A673 (cell line): ENCODE measurements at places on chromosomes 7 and 10. TPM values are rescaled to one million over a fixed set of nuclear protein-coding genes. Genes with fewer than 3 reads are reported as not detected.

The RPEL1 gene
- not detected in 2 replicates for total RNA-seq

GRCh38 chr7:26429168-26429567 is 137.5 kb downstream of the SNX10 start:
- H3K27ac ChIP-seq: no peak overlapping the region
- H3K36me3 ChIP-seq: no peaks in the 10 kb centered on the region
- H3K4me3 ChIP-seq: no peak overlapping the region
- DNase-seq: no peak

The WASHC2A gene
- total RNA-seq: 33.1 and 33.6 TPM in 2 replicates

The SPDYE2 gene
- not detected in 2 replicates for total RNA-seq

DNA sequence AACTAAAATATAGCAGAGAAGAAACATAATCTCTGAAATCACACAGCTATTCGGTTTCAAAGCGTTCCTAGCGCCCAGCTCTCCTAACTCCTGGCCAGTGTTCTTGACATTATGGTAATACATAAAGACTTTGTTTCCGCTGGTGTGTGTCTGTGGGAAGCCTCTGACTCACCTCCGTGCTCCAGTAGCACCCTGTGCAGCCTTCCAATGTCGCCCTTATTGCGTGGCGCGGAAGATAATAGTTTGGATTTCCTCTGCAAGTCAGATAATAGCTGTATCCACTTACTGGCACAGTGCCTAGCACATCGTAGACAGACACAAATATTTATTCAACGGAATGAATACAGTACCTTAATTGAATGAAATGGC is 570 bp downstream of the BMS1 start:
- peak; percentile 73 for DNase-seq
- peak overlapping the region; percentile 91 for H3K27ac ChIP-seq
- H3K27me3 ChIP-seq: no peaks in the 10 kb centered on the region

GRCh38 chr10:63013755-63014154 is 119.4 kb upstream of the NRBF2 start:
- no peak overlapping the region for H3K27ac ChIP-seq
- H3K4me1 ChIP-seq: no peaks in the 10 kb centered on the region
- H3K4me3 ChIP-seq: no peak overlapping the region
- H3K27me3 ChIP-seq: no peaks in the 10 kb centered on the region
- no peak for DNase-seq

DNA sequence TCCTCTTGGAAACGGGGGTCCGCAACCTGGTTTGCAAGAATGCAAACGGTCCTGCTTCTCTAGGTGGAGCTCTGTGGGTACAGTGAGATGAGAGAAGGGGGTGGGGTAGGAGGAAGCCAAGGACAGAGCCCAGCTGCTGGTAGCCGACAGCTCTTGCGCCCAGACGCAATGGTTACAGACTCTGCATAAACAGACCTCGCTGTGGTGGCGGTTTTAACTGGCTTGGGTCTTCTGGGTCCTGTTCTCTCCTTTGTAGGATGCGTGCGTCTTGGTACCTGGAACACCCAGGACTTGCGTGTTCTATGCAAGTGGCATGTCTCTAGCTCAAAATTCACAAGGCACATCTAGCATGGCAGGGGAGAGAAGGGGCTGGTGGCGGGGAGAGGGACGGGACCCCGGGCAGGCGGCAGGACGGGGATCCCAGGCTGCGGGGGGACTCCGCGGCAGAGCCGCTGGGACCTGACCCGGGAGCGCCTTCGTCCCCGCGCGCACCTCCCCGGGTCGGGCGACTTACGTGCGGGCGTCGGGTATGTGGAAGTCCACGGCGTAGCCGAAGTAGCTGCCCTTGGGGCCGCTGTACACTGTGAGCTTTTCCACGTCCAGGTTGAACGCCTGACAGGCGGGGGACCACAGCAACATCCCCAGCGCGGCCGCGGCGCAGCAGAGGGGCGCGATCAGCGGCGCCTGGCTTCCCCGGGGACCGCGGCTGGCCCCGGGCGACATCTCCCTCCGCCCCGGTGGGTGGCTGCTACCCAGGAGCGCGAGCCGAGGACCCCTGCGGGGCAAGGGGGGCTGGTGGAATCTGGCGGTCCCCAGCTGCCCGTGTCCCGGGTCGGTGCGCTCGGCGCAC is 448 bp downstream of the ITGA8 start:
- no peaks in the 10 kb centered on the region for H3K36me3 ChIP-seq
- H3K27ac ChIP-seq: no peak overlapping the region
- peak overlapping the region; percentile 29 for H3K4me3 ChIP-seq
- H3K4me1 ChIP-seq: no peaks in the 10 kb centered on the region
- H3K27me3 ChIP-seq: peaks cover 76% of the 10 kb centered on the region
- peak; percentile 5 for DNase-seq

The MYO1G gene
- 0.17 and 0.20 TPM in 2 replicates for total RNA-seq

GRCh38 chr7:78662939-78663338 is 790.5 kb downstream of the MAGI2 start:
- no peak for DNase-seq
- no peaks in the 10 kb centered on the region for H3K36me3 ChIP-seq
- no peaks in the 10 kb centered on the region for H3K4me1 ChIP-seq
- H3K27me3 ChIP-seq: peaks cover 4% of the 10 kb centered on the region
- H3K27ac ChIP-seq: no peak overlapping the region

- peaks cover 8% of the 10 kb centered on the region for H3K27me3 ChIP-seq
- no peaks in the 10 kb centered on the region for H3K36me3 ChIP-seq
- no peaks in the 10 kb centered on the region for H3K4me1 ChIP-seq
- no peak overlapping the region for H3K4me3 ChIP-seq
Measured at GRCh38 chr7:135763261-135763660, 14.6 kb upstream of the FAM180A start.

- peak overlapping the region; percentile 77 for H3K4me3 ChIP-seq
- no peak overlapping the region for H3K27ac ChIP-seq
- H3K4me1 ChIP-seq: peaks cover 15% of the 10 kb centered on the region
- no peaks in the 10 kb centered on the region for H3K27me3 ChIP-seq
Measured at GRCh38 chr7:73622909-73623797, 1.2 kb downstream of the MLXIPL start.

DNA sequence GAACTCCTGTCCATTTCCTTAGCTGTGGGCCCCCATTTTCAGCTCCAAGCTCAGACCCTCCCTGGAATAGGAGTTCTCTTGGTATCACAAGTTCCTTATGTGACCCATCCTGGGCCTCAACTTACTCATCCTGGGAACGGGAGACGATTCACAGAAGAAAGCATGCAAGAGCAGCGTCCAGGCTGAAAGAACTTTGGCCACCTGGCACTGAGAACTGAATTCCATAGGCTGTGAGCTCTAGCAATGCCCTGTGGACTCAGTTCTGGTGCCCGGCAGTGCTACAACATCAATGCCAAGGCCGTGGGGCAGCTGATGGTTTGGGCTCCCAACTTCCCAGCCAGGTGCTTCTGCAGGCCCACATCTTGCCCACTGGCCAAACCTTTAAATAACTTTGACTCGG is 3.9 kb upstream of the CUEDC2 start:
- no peak for DNase-seq
- H3K4me1 ChIP-seq: peaks cover 11% of the 10 kb centered on the region
- no peak overlapping the region for H3K27ac ChIP-seq

DNA sequence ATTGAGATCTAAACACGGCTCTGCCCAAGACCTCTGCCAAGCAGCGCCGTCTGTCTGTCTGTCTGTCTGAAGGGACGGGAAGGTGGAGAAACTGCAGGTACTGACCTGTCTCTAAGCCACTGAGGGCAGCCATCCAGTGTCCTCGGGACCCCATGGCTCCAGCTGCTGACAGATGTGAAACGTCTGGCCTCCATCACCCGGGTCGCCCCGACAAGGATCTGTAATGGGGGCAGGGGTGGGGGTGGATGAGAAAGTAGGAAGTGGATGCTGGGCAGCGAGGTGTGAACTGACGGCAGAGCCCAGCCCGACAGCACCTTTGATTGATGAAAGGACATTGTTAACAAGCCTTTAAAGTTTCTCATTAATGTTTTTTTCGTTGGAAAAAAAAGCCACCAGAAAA is 193.1 kb downstream of the EBF3 start:
- DNase-seq: no peak
- no peaks in the 10 kb centered on the region for H3K36me3 ChIP-seq
- H3K27me3 ChIP-seq: no peaks in the 10 kb centered on the region
- no peaks in the 10 kb centered on the region for H3K4me1 ChIP-seq
- H3K4me3 ChIP-seq: no peak overlapping the region

- DNase-seq: peak; percentile 40
- peak overlapping the region; percentile 90 for H3K4me3 ChIP-seq
- peak overlapping the region; percentile 76 for H3K27ac ChIP-seq
- H3K27me3 ChIP-seq: peaks cover 24% of the 10 kb centered on the region
- peaks cover 12% of the 10 kb centered on the region for H3K4me1 ChIP-seq
- peaks cover 19% of the 10 kb centered on the region for H3K36me3 ChIP-seq
Measured at GRCh38 chr7:149496642-149497391, 792 bp downstream of the ZNF746 start.

DNA sequence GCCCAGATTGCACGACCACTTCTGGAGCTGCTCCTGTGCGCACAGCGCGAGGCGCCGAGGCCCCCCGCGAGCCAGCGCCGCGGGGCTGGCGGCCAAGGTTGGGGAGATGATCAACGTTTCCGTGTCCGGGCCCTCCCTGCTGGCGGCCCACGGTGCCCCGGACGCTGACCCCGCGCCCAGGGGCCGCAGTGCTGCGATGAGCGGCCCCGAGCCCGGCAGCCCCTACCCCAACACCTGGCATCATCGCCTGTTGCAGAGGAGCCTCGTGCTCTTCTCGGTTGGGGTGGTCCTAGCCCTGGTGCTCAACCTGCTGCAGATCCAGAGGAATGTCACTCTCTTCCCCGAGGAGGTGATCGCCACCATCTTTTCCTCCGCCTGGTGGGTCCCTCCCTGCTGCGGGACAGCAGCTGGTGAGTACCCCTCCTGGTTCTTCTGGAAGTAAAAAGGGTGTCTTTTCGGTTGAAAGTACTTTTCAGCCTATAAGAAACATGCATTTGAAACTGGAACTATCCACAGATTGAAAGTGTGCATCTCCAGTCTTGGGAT is 683 bp downstream of the INSIG1 start:
- H3K27me3 ChIP-seq: no peaks in the 10 kb centered on the region
- no peak for DNase-seq
- peaks cover 42% of the 10 kb centered on the region for H3K36me3 ChIP-seq
- peak overlapping the region; percentile 93 for H3K4me3 ChIP-seq
- H3K27ac ChIP-seq: peak overlapping the region; percentile 90
- peaks cover 24% of the 10 kb centered on the region for H3K4me1 ChIP-seq

The BAG3 gene
- total RNA-seq: 56.5 and 57.6 TPM in 2 replicates

The ZNF117 gene
- total RNA-seq: 8.2 and 8.4 TPM in 2 replicates

GRCh38 chr10:78968943-78969342 is 99.8 kb upstream of the ZMIZ1 start:
- no peak overlapping the region for H3K27ac ChIP-seq
- H3K36me3 ChIP-seq: no peaks in the 10 kb centered on the region
- H3K4me3 ChIP-seq: no peak overlapping the region
- DNase-seq: no peak
- H3K27me3 ChIP-seq: no peaks in the 10 kb centered on the region
- H3K4me1 ChIP-seq: peaks cover 9% of the 10 kb centered on the region

The PRSS37 gene
- not detected in 2 replicates for total RNA-seq

The ANKRD2 gene
- not detected in 2 replicates for total RNA-seq

The EPO gene
- 0.21 TPM in 1 of 2 replicates, not detected in the other for total RNA-seq

The DLD gene
- total RNA-seq: 121 and 124 TPM in 2 replicates

GRCh38 chr10:14687340-14687739 is 87.4 kb downstream of the FAM107B start:
- no peak overlapping the region for H3K27ac ChIP-seq
- peaks cover 6% of the 10 kb centered on the region for H3K4me1 ChIP-seq
- no peaks in the 10 kb centered on the region for H3K36me3 ChIP-seq
- DNase-seq: no peak

- H3K4me1 ChIP-seq: no peaks in the 10 kb centered on the region
- DNase-seq: no peak
- no peak overlapping the region for H3K4me3 ChIP-seq
Measured at GRCh38 chr7:101535351-101535751, 93.7 kb downstream of the MYL10 start.

- no peak overlapping the region for H3K4me3 ChIP-seq
- H3K27ac ChIP-seq: no peak overlapping the region
- no peaks in the 10 kb centered on the region for H3K36me3 ChIP-seq
- H3K27me3 ChIP-seq: no peaks in the 10 kb centered on the region
- DNase-seq: no peak
Measured at GRCh38 chr10:519716-520401, 169.6 kb downstream of the DIP2C start.

DNA sequence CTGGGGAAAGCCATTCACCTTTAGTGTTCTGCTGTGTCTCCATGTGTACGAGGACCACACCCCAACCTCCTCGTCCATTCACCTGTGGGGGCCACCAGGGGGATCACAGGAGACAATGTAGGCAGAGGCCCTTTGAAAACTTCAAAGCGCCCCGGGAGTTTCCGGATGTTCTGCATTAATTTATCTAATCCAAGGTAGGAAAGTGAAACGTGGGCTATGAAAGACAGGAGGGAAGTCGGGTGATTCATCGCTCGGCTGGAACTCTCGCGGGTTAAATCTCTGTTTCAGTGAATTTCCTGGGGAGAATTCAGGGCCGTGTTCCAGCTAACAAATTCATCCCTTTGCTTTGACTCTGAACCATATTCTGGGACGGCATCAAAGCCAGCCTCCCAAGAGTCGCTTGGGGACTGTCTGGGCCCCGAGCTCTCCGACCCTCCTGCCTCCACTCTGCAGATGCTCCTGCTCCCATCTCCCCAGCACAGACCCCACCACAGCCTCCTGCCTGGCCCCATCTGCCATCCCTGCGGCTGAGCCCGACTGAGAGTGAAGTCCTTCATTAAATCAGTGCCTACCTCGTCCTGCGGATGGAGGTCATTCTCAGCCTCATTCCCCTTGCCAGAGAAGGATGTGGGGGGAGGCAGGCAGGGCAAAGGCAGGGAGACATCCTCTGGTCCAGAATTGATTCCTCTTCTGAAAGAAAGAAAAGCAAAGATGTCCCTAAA is 114.1 kb upstream of the CARD11 start:
- no peaks in the 10 kb centered on the region for H3K27me3 ChIP-seq
- H3K4me1 ChIP-seq: peaks cover 8% of the 10 kb centered on the region
- H3K36me3 ChIP-seq: no peaks in the 10 kb centered on the region
- no peak overlapping the region for H3K4me3 ChIP-seq

GRCh38 chr10:99279626-99280111 is 44.0 kb upstream of the HPSE2 start:
- DNase-seq: peak; percentile 71
- H3K27ac ChIP-seq: no peak overlapping the region
- H3K36me3 ChIP-seq: no peaks in the 10 kb centered on the region
- no peaks in the 10 kb centered on the region for H3K4me1 ChIP-seq
- no peak overlapping the region for H3K4me3 ChIP-seq

DNA sequence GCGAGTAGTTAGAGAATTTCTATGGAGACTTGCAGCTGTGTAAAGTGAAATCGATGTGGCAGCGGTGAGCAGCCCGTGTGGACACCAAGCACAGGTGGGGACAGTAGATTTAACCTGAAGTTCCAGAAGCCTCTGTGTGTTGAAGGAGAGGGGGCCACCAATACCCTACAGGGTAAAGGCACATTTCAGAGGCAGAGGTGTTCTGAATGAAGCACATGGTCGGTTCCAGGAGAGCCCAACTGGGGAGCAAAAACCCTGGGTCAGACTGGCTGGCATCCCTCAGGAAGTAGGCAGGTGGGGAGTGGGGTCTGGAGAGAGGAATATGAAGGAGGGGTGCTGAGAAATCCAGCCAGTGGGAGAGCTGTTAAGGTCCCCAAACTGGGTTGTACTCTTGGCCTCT is 76.6 kb downstream of the CCDC3 start:
- no peak overlapping the region for H3K4me3 ChIP-seq
- H3K36me3 ChIP-seq: no peaks in the 10 kb centered on the region
- H3K27me3 ChIP-seq: no peaks in the 10 kb centered on the region
- DNase-seq: no peak
- H3K4me1 ChIP-seq: no peaks in the 10 kb centered on the region

The WDR86 gene
- total RNA-seq: 0.86 and 1.9 TPM in 2 replicates

GRCh38 chr10:94016727-94017714 is 23.3 kb downstream of the PLCE1 start:
- H3K27me3 ChIP-seq: no peaks in the 10 kb centered on the region
- H3K36me3 ChIP-seq: no peaks in the 10 kb centered on the region
- no peak overlapping the region for H3K27ac ChIP-seq
- no peak overlapping the region for H3K4me3 ChIP-seq
- no peak for DNase-seq
- no peaks in the 10 kb centered on the region for H3K4me1 ChIP-seq

The HECW1 gene
- total RNA-seq: 0.39 and 0.57 TPM in 2 replicates
